ENCODE measurements at places on chromosomes 12 and 14.

- no peak for DNase-seq
Measured at GRCh38 chr14:66085665-66086064, 400.5 kb upstream of the CCDC196 start.

- DNase-seq = no peak
Measured at GRCh38 chr12:102990419-102990818, 32.9 kb downstream of the ASCL1 start.

GRCh38 chr14:91817566-91818325, 49.6 kb downstream of the TC2N start:
- DNase-seq = no peak

DNA sequence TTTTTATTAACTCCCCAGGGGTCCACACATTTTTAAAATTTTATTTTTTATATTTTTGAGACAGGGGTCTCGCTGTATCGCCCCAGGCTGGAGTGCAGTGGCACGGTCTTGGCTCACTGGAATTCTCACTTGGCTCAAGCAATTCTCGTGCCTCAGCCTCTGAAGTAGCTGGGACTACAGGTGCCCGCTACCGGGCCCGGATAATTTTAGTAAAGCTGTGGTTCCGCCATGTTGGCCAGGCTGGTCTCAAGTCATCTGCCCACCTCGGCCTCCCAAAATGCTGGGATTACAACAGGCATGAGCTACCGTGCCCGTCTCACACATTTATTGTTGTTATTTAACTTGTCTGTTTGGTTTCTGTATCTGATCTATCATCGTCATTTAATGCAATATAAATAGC, 307.4 kb downstream of the TMTC2 start:
- no peak for DNase-seq

- DNase-seq = no peak
Measured at GRCh38 chr14:38203929-38204718, 3.6 kb upstream of the SSTR1 start.

DNA sequence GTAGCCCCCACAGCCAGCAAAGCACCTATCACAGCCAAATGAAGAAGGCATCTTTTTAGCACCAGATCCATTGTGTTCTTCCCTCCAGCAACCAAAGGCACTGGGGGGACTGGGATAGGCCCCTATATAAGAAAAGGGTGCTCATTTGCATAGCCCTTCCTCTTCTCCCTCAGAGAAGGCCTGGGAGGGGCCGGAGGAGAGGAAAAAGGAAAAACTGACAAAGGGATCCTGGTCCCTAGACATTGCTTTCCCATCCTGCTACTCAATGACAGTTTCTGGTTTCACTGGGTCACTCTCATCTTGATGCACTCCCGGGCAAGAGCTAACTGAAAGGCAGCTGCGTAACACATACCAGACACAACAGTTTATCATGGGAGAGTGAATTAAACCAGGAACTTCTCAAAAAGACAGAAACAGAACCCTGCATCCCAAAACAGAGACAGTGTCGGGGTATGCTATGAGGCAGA, at the start of gene PMEL:
TSS of gene PMEL (minus strand) at position 102 of the 467 bp plus-strand sequence. CDS start at position 71, 31 bp downstream.
- DNase-seq = peak; percentile 21

GRCh38 chr12:124422570-124423523, 128.0 kb downstream of the RFLNA start:
- peak; percentile 93 for DNase-seq

GRCh38 chr12:1553987-1554982, 40.1 kb downstream of the FBXL14 start:
- DNase-seq = no peak

All from SW480 (cell line).